ENCODE measurements at places on chromosomes 1 and 21.

DNA sequence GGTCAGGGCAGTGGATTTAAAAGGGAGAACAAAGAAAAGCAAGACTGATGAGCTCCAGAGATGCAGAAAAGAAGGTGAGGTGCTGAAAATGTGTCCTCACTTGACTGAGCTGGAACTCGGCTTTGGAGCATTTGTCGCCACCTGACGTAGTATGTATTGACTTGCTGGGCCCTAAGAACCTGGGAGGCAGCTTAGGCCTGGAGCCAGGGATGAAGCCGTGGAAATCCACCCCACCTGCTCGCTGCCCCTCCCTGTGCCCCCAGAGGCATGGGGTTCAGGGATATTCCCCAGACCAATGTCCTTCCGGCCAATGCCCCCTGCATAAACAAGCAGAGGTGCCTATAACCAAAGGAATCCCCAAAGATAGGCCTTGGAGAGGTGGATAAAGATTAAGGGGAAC, 14.3 kb downstream of the MRAP start:
- DNase-seq = no peak

DNA sequence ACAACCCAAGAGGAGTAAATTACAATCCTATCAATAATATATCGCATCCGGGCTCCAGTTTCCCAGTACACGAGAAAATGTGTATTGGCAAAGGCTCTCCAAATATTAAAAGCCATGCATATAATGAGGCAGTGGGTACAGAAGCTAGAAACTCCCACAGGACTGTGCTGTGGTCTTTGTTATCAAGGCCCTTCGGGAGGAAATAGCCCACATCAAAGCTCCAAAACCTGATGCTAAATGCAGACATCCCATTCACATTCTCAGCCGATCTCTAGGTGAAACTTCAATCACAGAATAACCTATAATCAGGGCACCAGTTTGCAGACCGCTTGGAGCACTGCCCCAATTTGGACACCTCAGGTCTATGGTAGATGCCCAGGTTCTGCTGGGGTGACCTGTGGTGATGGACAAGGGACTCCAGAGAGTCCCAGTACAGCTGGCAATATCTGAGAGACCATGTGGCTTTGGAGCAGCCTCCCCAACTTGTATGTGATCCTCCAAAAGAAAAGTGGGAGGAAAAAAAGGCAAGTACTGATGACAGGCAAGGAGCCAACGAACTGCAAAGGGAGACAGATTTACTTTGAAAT, 148.8 kb upstream of the CAMK1G start:
- DNase-seq = no peak

- DNase-seq = no peak
These were observed 28.7 kb upstream of the SLC2A5 start for GRCh38 chr1:9097947-9098705.

GRCh38 chr1:21324368-21325141, 34.3 kb upstream of the ECE1 start:
- DNase-seq = peak; percentile 83

DNA sequence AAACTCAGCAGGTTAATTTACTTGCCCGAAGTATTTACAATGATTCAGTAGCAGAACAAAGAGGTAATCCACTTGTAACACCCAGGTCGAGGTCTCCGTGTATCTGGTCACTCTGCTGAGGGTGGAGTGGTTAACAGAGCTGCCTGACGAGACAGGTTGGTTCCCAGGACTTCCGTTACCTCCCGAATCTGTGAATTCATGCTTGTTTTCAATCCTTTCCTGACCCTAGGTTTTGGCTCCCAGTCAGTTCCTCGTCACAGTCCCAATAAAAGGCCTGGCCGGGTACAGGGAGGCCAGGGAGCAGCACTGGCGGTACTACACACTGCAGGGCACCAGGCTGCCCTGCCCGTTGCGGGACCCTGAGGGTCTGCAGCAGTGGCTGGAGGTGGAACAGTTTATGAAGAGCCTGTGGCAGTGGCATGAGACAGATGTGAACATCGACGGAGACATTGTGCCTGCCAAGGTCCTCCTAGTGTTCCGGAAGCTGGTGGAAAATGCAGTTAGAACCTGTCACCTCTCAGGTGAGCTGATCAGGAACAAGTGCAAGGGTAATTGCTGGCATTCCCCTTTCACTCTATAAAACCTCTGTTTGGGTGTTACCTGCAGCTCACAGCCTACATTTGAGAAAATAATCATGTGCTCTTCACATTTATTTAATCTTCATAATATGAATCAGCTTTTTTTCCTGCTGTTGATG, 12.8 kb downstream of the MAB21L3 start:
- no peak for DNase-seq

- no peak for DNase-seq
These were observed 125.0 kb downstream of the AKT3 start for GRCh38 chr1:243725075-243725474.

GRCh38 chr1:232414100-232414499, 215.8 kb downstream of the SIPA1L2 start:
- no peak for DNase-seq

- DNase-seq = no peak
These were observed 5.6 kb downstream of the NCDN start for GRCh38 chr1:35563166-35563565.

- no peak for DNase-seq
These were observed 209.6 kb upstream of the HOOK1 start for GRCh38 chr1:59605184-59605583.

DNA sequence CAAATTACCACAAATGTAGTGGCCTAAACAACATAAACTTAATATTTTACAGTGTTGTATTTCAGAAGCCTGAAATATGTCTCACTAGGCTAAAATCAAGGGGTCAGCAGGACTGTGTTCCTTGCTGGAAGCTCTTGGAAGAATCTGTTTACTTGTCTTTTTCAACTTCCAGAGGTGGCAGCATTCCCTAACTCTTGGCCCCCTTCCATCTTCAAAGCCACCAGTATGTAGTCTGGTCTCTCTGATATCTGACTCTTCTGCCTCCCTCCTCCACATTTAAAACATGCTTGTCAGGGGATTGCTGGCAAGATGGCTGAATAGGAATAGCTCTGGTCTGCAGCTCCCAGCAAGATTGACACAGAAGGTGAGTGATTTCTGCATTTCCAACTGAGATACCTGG, 567.5 kb downstream of the PLA2G4A start:
- no peak for DNase-seq

DNA sequence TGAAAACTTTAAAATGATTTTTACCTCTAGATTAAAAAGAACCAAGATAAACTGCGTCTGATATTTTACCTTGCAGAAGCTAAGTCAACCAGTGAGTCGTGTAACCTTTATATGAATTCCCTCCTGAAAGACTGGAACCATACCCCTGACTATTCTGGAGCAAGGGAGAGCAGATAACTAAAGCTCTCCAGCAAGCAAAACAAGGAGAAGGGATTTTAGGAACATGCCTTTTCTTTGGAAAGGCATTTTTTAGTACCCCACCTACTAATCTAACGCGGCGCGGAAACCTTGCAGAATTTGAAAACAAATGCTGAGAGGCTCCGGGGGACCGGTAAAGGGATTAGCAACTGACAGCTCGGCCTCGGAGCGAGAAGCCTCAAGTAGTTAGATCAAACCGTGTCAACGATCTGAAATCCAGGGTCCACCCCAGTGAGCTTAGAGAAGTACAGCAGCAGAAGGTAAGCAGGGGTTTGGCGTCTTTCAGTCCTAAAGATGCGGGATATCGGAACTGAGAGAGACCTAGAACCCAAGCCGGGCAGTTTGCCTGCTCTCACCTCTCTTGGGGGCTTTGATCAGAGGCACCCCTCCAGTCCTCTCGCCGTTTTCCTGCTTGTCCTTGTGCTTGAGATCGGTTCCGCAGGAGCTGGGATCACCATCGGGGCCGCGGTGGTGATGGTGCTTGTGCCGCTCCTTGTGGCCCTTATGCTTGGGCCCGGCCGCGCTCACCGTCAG, 954 bp downstream of the RSBN1 start:
- no peak for DNase-seq

DNA sequence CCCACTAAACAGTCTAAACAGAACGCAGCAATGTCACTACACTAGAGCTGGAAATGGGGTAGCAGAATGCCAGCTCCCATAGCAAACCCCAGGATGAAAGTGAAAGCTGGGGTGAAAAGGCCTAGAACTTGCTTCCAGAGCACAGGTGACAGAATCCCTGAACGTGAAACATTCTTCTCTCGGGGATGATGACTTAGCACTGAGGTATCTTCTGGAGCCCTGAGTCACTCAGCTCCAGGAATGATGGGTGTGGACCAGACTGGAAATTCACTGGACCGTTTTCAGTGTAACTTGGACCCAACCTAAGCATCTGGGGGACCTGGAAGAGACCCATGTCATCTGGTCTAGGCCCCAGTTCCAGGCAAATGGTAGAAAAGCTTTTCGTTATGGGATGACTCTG, 108.9 kb downstream of the CDC7 start:
- no peak for DNase-seq

GRCh38 chr1:40949563-40949962, 29.9 kb upstream of the CTPS1 start:
- DNase-seq = no peak

GRCh38 chr1:234681990-234682389, 72.0 kb upstream of the IRF2BP2 start:
- no peak for DNase-seq

DNA sequence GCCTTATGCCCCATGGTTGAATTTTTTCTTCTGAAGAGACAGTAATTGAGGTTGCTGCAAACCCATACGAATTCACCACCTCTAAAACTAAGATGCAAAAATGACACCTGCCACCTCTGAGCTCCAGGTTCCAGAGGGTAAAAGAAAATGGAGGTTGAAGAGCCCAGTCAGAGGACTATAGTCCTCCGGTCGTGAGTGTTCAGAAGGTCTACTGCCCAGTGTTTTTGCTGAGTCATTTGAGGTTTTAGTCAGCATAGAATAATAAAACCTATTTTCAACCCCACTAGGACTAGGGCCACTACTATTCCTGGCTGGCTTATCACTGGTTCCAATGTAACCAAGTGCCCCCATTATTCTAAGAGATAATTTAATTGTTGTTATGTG, 12.9 kb upstream of the SLAMF7 start:
- DNase-seq = no peak

DNA sequence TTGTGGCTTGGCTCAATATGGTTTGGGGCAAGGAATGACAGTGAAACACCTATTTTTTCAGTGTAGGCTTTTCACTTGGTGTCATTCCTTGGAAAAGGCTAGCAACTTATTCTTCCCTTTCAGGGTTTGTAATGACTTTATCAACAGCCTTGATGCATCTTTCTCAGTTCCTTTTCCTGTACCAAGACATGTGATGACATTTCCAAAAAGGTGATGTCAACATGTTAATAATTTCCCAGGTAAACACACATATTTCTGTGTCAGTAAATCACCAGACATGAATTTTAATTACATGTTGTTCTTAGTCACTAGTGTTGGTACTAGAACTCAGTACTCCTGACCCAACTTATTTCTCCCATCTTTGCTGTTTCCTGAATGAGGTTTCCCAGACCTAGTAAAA, 37.8 kb upstream of the RRP15 start:
- no peak for DNase-seq

GRCh38 chr1:174789399-174789798, 210.3 kb upstream of the CACYBP start:
- no peak for DNase-seq

DNA sequence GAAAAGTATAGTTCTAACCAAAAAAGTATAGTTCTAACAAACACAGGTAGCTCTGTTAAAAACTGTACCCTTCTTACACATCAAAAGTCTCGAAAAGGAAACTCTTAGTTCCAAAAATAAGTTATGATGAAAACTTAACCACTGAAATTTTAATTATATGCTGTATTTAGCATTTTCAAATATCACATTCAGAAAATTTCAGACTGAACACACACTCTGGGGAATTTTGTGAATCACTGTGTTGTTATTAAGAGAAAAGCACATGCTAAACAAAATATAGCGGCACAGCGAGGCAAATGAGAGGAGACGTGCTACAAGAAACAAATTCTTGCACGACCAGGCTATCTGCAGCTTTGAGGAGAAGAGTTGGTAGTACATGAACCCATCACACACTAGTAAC, 30.4 kb downstream of the VAV3 start:
- DNase-seq = no peak

DNA sequence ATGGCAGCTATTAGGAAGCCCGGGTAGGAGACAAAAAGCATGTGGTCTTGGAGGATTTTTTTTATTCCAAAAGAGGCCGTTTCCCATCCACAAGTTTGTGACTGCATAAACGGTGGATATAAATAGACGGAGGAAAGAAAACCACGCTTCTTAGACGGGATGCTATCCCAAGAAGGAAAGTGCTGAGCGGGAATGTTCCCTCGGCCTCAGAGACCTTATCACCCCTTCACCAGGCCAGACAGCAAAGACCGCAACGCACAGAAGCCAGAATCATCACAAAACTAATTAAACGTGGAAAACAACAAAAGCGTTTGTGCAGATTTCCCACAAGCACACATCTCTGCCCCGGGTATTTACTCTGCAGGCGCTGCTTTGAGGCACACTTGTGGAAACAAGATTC, 43.2 kb downstream of the HLCS start:
- no peak for DNase-seq

DNA sequence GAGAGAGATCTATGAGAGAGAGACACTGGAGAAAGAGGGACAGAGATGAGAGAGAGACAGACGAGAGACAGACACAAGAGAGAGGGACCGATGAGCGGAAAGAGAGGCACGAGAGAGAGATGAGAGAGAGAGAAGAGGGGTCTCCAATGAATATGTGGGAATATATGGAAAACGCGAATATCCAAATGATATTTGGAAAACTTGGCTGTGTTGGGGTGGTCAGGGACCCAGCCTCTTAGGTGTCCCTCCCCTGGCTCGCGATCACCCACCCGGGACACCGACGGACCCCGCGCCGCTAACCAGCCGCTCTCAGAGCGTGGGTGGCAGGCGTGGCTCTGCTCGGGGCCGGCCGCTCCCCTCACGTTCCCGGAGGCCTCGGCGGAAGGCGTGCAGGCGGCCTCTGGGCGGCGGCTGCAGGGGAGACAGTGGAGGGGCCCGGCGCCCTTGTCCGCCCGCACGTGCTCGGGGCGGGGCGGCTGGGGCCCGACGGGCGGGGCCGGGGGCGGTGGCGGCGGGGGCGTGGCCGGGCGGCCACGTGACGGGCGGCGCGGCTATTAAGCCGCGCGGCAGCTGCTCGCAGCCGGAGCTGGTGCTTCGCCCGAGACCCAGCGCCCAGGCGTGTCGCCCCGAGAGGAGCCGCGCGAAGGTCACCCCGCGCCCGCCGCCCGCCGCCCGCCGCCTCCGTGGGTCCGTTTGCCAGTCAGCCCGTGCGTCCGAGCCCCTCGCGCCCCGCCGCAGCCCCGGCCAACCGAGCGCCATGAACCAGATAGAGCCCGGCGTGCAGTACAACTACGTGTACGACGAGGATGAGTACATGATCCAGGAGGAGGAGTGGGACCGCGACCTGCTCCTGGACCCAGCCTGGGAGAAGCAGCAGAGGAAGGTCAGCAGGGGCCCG, at the start of gene ACTN2:
Gene ACTN2 (plus strand): TSS at position 583 of the 898 bp plus-strand sequence. CDS start 175 bp downstream, at position 758.
- peak; percentile 7 for DNase-seq

GRCh38 chr1:214364386-214364785, 83.4 kb downstream of the SMYD2 start:
- DNase-seq = no peak

DNA sequence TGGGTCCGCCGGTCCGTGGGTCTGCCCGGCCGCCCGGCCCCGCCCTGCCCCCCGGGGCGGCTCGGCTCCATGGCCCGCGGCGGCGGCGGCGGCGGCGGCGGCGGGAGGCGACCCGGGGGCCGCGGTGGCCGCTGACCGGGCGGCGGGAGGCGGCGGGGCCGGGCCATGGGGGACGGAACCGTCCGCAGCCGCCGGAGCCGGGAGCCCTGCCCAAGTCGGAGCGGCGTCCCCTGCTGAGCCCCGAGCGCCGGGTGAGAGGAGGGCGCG, 184 bp downstream of the B4GALT2 start:
- DNase-seq = no peak

Measured in GF-D8 (cell line).